ENCODE measurements at places on chromosomes 12 and 14.

DNA sequence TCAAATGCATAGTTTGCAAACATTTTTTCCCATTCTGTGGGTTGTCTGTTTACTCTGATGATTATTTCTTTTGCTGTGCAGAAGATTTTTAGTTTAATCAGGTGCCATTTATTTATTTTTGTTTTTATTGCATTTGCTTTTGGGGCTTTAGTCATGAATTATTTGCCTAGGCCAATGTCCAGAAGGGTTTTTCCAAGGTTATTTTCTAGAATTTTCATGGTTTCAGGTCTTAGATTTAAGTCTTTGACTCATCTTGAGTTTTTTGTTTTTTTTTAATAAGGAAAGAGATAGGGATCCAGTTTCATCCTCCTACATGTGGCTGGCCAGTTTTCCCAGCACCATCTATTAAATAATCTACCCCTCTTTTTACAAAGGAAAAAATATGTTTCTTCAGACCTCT lies 57.2 kb upstream of the TMEM260 start:
- no peak for DNase-seq

- DNase-seq = no peak
These were observed 10.2 kb downstream of the SCN8A start for GRCh38 chr12:51601241-51601640.

GRCh38 chr12:25151476-25151875 lies 43.5 kb downstream of the DNAI7 start:
- DNase-seq = peak; percentile 56

DNA sequence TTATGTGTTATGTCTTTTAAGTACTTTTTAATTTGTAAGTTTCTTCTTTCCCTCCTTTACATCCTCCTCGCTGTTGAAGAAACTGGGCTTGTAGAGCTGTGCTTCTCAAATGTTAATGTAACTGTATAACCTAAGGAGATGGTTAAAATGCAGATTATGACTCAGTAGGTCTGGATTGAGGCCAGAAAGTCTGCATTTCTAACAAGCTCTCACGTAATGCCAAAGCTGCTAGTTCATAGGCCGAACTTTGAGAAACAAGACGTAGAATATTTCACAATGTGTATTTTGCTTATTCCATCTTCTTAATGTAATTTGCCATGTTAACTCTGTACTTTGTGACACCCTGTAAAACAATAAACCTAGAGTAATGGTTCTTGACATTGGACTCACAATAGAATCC lies 193.3 kb upstream of the SYT1 start:
- DNase-seq = no peak

DNA sequence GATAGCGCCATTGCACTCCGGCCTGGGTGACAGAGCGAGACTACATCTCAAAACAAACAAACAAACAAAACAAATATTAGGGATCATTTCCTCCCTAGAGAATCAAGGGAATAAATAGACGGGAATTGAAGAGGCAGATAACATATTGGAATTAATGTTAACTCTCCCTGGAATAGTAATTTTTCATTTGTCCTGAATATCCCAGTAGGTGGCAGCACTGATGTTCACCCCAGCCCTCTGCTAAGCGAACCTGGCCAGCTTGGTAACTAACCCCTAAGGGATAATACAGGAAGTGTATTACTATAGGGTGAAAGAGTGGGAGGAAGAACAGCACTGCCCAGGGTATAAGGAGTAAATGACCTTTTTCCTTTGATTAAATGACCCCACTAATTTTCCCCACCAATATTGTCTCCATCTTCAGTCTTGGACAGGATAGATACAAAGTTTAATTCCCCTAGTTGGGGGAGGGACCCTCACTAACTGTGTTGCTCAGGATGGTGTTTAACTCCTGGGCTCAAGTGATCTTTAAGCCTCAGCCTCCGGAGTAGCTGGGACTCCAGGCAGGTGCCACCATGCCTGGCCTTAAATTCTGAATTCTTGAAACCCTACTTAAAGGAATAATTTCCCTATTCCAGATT lies 40.5 kb downstream of the SLC2A14 start:
- no peak for DNase-seq

GRCh38 chr12:41510470-41510869 lies 322.4 kb downstream of the PDZRN4 start:
- no peak for DNase-seq

DNA sequence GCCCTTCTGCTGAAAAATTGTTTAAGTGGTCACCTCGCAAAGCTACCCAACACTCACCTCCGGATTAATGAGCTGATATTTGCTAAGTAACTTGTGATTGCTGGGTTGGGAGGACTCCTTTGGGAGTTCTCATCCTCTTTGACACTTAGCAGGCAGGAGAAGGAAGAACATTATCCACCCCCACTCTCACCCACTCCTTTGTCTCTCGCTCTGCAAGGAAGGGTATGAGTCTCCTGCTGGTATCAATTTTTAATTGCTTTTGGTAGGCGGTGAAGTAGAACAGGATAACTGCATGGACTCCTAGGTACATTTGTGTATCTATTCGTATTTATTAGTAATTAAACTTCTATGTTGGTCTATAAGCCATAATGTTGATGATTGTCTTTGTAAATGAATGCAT lies 6.9 kb upstream of the ABHD12B start:
- DNase-seq = peak; percentile 63

DNA sequence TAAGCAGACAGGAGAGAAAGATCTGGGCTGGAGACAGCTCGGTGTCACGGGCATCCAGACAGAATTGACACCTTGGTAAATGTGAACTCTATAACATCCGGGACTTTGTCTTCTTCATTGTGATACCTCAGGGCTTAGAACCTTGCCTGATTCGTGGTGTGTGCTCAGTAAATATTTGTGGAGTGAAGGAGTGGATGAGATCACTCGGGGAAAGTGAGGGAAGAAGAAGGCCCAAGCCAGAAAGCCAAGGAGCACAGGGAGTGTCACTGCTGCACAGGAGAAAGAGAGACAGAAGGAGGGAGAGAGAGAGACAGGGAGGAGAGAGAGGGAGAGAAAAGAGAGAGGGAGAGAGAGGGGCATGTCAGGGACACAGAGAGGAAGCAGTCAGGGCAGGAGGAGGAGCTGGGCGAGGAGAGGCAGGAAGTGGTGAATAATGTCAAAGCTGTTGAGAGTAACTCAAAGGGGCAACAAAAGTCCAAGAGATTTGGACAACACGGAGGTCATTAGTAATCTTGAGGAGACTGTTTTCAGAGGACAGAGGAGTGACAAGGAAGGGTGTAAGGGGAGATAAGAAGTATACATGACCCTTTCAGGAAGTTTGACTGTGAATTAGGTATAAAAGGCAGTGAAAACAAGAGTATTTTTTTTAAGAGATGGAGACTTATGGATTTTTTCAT lies 141.6 kb upstream of the MAX start:
- DNase-seq = no peak

DNA sequence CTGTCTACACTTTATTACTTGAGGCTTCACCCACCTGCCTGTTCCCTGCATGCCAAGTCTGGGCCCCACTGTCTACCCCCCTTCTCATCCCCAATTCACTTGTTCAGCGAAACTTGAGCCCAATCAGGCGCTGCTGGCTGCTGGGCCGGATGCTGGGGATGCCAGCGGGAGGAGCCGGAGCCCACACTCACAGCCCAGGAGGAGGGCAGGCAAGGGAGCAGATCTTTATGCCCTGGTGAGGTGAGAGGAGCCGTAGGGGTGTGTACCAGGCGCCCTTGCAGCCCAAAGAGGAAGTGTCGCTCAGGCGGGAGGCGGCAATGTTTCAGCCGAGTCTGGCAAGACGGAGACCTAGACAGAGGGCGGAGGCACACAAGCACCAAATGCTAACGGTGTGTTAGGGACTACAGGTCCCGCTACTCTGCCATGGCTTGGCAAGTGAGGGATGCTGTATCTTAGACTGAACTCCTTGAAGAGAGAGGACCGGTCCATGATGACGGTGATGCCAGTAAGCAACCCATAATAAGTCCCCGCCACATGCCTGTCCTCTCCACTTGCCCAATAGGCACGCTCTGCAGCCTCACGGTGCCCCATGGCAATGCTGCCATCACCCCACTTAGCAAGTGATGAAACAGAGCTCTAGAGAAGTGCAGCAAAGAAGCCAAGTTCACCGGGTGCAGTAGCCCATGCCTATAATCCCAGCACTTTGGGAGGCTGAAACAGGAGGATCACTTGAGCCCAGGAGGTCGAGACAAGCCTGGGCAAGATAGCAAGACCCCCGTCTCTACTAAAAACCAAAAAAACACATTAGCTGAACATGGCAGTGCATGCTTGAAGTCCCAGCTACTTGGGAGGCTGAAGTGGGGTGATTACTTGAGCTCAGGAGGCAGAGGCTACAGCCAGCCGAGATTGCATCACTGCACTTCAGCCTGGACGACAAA lies 41.6 kb downstream of the LRRC74A start:
- DNase-seq = no peak

DNA sequence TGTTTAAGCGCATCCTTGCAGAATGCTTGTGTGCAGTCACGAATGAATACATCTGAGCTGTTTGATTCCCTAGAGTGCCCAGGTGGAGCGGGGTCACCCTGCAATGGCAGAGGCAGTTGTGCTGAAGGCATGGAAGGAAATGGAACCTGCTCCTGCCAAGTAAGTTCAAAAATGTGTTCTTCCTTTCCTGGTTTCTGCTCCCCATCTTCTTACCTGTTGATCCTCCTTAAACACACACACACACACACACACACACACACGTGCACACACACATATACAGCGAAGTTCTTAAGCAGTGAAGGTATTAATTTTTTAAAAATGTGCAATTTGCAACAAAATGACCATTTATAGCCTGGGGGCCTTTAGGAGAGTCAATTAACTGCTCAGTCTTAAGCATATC lies 33.3 kb downstream of the STAB2 start:
- no peak for DNase-seq

GRCh38 chr12:105228494-105228893 lies 7.5 kb downstream of the APPL2 start:
- no peak for DNase-seq

DNA sequence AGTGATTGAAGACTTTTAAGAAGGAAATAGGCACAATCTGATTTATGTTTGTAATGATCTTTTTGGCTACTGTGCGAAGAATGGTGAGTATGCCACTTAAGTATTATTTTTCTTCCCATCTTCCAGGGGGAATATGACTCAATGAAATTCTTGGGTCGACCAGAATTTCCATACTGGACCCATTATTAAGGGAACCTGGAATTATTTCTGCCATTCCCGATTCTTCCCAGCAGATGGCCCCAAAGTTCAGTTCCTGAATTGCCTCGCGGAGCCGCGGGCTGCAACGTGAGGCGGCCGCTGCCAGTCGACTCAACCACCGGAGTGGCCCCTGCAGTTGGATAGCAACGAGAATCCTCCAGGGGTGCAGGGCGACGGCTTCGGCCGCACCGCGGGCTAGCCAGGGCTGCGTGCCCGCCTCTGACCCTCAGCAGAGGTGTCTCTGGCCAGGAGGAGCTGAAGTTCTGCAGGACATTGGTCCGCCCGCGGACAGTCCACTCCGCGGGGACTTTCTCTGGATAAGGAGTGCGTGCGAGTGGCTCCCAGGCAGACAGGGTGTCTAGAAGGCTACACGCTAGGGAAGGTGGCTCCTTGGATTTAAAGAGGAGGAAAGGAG lies 628 bp upstream of the TSHR start:
- DNase-seq = peak; percentile 94

- DNase-seq = no peak
These were observed 3.6 kb upstream of the LGALS3 start for GRCh38 chr14:55125403-55125802.

- DNase-seq = no peak
These were observed 6.6 kb upstream of the LRP6 start for GRCh38 chr12:12273291-12273957.

- no peak for DNase-seq
These were observed 27.2 kb downstream of the SYT1 start for GRCh38 chr12:78891646-78892353.

GRCh38 chr14:24436355-24437019 lies 6.1 kb downstream of the SDR39U1 start:
- DNase-seq = peak; percentile 88

DNA sequence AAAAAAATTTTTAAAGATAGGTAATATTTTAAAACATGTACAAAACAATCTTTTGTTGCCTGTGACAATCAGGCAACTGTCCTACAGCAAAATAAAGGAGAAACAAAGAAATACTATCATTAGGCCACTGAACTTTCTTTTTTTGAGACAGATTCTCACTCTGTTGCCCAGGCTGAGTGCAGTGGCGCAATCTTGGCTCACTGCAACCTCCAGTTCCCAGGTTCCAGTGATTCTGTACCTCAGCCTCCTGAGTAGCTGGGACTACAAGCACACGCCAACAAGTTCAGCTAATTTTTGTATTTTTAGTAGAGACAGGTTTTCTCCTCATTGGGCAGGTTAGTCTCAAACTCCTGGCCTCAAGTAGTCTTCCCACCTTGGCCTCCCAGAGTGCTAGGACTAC lies 16.6 kb downstream of the RPAP3 start:
- no peak for DNase-seq

- no peak for DNase-seq
These were observed 232.7 kb downstream of the RPAP3 start for GRCh38 chr12:47473091-47473490.

- peak; percentile 71 for DNase-seq
These were observed 2.2 kb downstream of the PRMT8 start for GRCh38 chr12:3493043-3493858.

- DNase-seq = no peak
These were observed 3.3 kb downstream of the PXN start for GRCh38 chr12:120261951-120262851.

DNA sequence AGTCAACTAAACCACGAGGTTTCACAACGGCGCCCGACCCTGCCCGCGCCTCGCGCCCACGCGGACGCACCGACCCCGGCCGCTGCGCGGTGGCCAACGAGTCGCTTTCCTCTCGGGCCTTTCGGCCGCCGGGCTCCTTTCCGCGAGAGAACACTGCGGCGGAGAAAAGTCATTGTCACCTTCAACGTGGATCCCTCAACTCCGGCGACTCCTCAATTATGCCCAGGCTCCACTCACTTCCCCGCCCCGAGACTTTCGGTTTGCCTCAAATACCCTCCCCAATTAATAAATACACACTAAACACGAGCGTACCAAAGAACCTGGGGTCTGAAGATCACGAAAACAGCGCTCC lies 450 bp downstream of the SINHCAF start:
- no peak for DNase-seq

GRCh38 chr12:40238266-40238902 lies 13.6 kb downstream of the LRRK2 start:
- no peak for DNase-seq

GRCh38 chr12:104938371-104938770 lies 19.7 kb downstream of the SLC41A2 start:
- DNase-seq = no peak

- DNase-seq = no peak
These were observed 4.0 kb downstream of the SETD1B start for GRCh38 chr12:121807642-121808347.

GRCh38 chr14:102189874-102190273 lies 50.2 kb downstream of the WDR20 start:
- no peak for DNase-seq

DNA sequence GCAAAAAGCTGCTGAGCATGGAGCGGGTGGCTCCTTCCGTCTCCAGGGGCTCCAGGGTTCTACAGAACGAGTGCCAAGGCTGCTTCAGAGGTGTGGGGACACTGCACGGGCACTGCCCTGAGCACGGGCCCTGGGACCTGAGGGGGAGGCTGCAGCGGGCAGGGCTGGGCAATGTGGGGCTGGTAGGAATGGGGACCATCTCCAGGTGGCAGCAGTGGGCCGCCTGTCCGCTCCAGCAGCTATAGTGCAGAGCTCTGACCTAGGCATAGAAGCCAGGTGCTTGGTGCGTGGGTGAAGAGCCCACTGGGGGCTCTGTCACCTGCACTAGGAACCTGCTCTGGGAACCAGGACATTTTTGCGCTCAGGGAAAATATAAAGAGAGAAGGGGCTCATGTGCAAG lies 22.3 kb downstream of the HDAC7 start:
- no peak for DNase-seq
